Erythroblast (primary cell): ENCODE measurements at places on chromosomes 1 and 21.

DNA sequence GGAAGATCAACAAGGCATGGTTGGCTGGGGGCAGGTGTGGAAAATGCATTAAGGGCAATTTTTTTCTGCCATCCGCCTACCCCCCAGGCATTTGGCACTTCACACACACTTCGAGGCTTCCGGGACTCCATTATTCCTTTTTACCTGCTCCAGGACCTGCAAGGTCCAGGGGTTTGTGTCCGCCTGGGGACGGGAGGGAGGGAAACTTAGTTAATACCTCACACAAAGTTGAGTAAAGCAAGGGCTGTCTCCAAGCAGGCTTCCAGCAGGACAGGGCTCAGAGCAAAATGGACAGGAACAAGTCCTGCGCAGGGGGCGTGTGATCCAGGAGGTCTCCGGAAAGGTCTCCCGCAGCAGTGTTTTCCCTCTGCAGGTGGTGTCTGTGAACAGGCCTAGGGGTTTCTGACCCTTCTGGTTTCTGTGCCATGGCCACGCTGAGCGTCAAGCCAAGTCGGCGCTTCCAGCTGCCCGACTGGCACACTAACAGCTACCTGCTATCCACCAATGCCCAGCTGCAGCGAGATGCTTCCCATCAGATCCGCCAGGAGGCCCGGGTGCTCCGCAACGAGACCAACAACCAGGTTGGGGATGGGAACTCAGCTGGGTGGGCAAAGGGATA lies 712 bp downstream of the TEKT2 start:
- no peak for DNase-seq

DNA sequence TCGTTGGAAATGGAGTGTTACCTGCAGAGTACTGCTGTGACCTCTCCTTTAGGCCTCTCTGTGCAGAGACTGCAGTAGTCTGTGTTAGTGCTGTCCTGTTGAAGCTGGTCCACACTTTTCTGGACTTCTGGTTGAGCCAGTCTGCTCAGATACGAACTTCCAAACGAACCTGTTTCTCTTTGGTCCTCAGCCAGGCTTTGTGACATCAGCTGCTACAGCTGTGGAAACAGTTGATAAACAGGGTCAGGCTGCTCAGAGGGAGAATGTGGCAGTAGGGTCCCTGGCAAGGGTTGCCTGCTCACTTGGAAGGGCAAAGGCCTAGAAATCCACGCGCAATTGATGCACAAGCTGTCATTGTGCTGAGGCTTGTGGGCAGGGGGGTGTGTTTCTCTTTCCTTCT lies 98.8 kb downstream of the NOS1AP start:
- no peak for DNase-seq

DNA sequence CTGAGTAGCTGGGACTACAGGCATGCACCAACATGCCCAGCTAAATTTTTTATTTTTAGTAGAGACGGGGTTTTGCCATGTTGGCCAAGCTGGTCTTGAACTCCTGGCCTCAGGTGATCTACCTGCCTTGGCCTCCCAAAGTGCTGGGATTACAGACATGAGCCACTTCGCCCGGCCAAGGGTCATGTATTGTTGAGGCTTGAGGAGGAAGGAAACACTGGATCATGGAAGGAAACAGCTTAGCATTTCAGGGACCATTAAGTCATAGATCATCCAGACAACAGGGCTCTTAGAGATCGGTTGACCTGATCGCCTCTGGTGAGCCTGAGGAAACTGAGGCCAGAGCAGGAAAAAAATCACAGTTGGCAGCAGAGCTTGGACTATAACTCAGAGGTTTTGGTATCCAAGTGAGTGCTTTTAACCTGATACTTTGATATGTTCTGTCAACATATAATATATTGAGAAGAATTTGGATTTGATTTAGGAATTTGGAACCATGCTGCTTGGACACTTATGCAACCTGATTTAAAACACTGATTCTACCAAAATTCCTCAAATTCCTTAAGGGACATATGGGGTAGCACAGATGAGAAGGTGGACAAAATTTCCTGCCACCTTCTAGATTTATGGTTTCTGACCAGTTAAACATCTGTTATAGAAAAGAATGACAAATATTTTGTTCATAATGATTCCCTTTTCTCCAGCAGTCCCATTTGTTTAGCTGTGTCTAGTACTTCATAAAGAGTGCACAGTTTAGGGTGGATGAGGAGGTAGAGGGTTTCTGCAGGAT lies 13.1 kb upstream of the BMP8A start:
- DNase-seq: no peak

DNA sequence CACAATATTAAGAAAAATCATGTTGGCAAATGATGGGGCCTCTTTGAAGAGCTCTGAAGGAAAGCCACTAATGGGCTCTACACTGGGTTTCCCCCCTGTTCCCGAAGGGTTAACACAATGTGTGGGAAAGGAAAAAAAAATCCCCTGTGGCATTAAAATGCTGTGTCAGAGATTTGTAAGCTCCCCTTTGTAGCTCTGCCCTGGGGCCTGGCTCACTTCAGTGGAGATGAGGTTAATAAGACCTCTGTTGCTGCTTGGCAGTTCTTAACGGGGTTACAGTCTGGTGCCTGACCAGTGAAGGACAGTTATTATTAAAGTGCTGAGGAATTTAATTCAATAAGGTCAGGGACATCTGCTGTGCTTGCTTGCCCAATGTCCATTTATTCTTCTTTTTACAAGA lies 129.7 kb upstream of the UBE2U start:
- DNase-seq: no peak

- no peak for DNase-seq
These were observed 32.6 kb downstream of the LRP8 start for GRCh38 chr1:53295295-53295694.

GRCh38 chr1:96544831-96545221 lies 176.8 kb upstream of the PTBP2 start:
- DNase-seq: no peak

GRCh38 chr1:101119289-101119688 lies 93.7 kb upstream of the DPH5 start:
- DNase-seq: peak; percentile 47

- DNase-seq: no peak
These were observed 79.2 kb upstream of the NRIP1 start for GRCh38 chr21:15144026-15144425.

DNA sequence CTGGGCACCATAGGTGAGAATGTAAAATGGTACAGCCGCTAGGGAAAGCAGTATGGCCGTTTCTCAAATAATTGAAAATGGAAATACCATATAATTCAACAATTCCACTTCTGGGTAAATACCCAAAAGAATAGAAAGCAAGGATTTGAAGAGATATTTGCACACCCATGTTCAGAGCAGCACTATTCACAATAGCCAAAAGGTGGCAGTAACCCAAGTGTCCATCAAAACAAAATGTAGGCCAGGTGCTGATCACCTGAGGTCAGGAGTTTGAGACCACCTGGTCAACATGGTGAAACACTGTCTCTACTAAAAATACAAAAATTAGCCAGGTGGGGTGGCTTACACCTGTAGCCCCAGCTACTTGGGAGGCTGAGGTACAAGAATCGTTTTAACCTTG lies 62.1 kb downstream of the OLIG1 start:
- DNase-seq: no peak

DNA sequence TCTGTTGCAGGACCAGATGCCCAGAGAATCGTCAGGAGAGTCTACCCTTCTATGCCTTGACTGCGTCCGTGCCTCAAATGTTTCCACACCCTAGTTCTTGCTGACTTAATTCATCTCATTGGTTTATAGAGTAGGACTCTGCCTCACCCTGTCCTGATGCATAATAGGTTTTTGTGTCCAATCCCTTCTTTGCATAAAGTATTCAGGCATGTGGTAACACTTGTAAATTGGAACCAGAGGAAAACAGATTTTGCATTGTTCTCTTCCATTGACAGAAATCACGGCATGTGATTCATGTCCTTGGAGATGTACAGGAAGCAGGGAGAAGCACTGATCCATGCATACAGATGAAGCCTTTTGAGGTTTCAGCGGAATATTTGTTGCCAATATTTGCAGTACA lies 29.5 kb downstream of the PLPPR5 start:
- no peak for DNase-seq

GRCh38 chr1:207745839-207746767 lies 5.8 kb upstream of the CD46 start:
- peak; percentile 30 for DNase-seq

GRCh38 chr21:42397746-42398394 lies 2.0 kb upstream of the TMPRSS3 start:
- no peak for DNase-seq

- DNase-seq: no peak
These were observed 6.5 kb downstream of the DEGS1 start for GRCh38 chr1:224189561-224189960.

GRCh38 chr1:211603191-211603701 lies 24.3 kb upstream of the SLC30A1 start:
- no peak for DNase-seq

GRCh38 chr1:41738475-41738874 lies 180.2 kb downstream of the HIVEP3 start:
- no peak for DNase-seq

GRCh38 chr1:55257958-55258357 lies 42.8 kb upstream of the USP24 start:
- no peak for DNase-seq

DNA sequence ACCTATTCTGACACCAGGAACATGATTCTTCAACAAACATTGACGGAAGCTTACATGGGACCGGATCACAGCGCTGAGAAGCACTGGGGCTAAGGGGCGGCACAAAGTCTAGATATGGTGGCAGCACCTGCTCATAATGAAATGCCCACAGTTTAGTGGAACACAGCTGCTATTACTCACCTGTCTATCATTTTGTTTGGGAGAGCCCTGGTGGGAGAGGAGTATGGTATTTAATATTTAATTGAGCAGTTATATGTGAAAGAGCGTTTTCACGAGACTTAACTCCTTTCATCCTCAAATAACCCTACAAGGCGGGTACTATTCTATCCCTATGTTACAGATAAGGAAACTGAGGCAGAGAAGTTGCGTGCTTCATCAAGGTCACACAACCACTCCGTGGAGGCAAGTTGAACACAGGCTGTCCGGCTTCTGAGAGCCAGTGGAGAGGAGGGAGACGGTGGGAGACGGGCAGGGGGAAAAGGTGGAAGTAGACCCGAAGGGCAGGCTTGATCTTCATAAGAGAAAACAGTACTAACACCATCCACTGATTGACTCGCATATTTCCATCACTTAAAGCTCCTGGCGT lies 790 bp upstream of the TSNAX start:
- peak; percentile 25 for DNase-seq

- DNase-seq: no peak
These were observed 292.8 kb upstream of the B3GALT2 start for GRCh38 chr1:193479187-193479586.

DNA sequence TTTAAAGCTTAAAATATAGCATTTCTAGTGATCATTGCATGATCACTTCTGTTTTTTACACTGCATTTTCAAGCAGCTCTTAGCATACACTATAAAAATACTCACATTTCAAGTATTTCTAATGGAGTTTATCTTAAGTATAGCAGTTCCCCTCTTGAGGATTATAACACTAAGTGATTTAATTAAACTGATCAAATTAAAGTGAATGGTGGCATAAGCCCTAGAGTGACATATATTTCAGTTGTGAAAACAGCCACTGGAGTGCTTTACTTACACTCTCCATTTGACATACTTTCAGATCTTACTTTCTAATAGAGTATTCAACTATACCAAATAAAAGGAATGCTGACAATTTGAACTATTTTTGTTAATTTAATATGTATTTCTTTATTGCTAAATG lies 623.3 kb upstream of the TMPRSS15 start:
- DNase-seq: no peak

- DNase-seq: no peak
These were observed 21.5 kb upstream of the HMGB4 start for GRCh38 chr1:33842348-33842747.

DNA sequence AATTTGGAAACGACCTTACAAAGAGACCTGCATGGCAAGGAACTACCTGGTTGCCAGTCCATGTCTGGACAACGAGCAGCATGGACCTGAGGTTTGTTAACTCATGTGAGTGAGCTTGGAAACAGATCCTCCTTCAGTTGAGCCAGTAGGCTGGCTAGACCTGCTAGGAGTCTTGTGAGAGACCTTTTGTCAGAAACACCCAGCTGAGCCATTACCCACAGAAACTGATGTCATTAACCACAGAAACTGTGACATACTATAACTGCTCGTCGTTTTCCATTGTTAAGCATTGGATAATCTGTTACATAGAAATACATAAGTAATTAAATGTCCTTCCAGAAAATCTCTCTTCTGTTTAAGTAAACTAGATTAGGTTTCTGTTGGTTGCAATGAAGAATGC lies 211.1 kb upstream of the C21orf91 start:
- DNase-seq: no peak

DNA sequence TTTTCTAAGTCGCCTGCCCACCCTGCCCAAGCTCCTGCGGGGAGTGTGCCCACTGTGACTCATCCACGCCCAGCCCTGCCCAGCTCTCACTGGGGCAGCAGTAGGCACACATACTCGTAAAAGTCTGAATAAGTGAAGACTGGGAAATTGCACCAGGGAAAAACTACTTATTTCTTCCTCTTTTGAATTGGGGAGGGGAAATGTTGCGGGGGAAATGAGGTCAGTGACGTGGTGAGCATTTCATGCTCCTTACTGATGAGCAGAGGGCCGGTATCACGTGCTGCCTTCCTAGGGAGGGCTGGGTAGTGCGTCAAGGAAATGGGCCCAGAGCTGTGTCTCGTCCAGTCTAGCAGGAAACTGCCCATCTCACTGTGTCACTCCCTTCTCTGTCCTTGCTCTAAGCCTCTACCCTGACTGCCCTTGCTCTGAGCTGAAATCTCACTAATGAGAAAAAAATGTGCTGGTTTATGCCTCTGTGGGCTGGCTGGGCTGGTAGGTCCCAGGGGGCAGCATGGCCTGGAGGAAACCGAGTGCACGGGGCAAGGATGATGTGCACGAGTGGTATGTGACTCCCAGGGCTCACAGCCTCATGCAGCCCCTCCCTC lies 13.5 kb upstream of the TNFRSF1B start:
- no peak for DNase-seq

DNA sequence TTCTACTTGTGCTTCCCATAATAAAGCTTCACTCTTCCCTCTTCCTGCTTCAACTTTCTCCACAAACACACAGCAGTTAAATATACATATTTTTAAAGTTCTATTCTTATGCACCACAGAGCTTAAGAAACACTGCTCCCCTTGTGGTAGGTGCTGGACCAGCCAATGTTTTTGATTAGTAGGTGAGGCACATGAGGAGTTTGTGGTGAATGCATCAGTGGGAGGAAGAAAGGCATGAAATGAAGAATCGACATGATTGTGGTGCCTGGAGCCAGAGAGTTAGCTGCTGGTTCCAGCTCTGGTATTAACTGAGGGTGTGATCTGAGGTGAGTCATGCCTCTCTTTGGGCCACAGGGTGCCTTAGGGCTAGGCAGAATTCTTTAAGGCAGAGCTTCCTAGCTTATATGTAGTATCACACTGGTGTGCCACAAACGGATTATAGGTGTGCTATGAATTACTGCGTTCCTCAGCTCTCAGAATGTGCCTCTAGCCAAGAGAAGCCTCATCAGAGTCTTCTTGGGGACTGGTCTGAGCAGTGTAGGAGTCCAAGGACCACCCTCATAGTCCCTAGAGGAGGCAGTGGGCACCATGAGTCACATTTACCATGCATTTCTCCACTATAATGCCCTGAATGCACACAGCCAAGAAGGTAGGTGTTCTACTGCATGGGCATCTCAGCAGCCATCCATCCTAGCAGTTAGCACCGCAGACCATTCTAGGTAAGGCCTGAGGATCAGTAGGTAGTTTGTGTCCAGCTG lies 97.4 kb upstream of the SGIP1 start:
- peak; percentile 3 for DNase-seq
